DMS 273 treated with DMSO at 0.1 percent for 48 hours (cell line): ENCODE measurements at places on chromosomes 4 and X.

DNA sequence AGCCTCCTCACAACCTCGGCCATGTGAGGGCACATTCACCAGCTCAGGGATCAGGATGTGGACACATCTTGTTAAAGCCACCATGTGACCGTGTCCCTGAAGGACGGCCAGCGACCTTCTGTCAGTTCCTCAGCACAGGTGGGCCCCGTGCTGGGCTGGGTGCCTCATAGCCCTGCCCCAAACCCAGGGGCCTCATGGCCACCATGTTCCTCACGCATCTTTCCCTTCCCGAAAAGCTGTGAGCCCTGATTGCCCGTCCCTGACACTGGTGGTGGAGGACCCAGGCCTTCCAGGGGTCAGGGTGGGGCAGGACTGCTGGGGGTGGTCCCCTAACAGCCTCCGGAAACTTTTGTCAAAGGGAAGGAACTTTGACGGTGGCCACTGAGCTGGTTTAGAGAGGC lies 60.1 kb upstream of the ADRA2C start:
- DNase-seq, result no peak

DNA sequence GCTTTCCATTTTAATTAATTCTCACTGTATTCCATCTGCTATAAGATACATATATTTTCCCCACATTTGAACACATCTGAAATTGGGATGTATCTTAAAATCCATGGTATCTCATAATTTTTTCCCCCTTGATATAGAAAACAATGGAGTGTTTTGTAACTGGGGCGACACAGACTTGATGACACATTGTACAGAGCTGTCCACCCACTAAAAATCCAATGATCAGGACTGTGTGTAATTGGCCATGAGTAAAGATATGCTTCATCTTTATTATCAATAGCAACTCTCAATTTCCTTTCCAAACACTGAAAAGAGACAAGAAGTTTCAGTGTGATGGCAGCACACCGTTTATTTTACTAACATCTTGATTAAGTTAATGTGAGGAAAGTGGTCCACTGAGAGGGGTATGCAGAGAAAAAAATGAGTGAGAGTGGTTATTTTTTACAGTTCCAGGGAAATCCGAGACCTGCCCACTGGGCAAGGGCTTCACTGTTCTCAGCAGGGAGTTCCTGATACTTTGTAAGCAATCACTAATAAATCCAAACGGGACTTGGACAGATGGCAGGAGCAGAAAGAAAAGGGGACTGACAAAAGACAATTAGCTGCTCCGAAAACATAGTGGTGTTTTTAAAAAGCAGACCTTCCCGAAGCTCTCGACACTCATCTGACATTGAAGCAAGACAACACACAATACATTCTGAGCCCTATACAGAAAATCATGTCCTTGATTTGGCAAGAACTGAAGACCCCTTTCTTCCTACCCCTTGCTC lies 149.4 kb downstream of the TSPAN5 start:
- peak; percentile 43 for DNase-seq

GRCh38 chr4:13705521-13706041 lies 78.1 kb upstream of the BOD1L1 start:
- DNase-seq, result no peak

- no peak for DNase-seq
Measured at GRCh38 chr4:124641715-124642381, 70.7 kb downstream of the ANKRD50 start.

DNA sequence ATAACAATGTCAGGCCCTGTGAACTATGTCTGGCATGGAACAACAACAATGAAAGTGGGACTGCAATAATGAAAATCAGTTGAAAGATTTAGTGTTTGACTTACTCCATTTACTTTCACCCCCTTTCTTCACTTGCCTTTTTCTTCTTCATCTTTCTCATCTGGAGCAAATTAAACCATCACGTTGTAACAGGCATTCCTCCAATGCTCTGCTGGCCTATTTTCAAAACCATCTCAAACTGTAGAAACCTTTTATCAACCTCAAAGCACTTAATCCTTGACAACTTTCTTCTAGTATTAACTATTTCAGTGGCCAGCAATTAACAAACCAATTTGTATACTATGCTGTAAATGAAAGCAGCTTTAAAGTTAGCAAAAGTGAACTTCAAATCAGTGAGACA lies 8.3 kb downstream of the KLHL13 start:
- no peak for DNase-seq

- peak; percentile 84 for DNase-seq
Measured at GRCh38 chr4:183635321-183635720, 23.7 kb downstream of the RWDD4 start.

DNA sequence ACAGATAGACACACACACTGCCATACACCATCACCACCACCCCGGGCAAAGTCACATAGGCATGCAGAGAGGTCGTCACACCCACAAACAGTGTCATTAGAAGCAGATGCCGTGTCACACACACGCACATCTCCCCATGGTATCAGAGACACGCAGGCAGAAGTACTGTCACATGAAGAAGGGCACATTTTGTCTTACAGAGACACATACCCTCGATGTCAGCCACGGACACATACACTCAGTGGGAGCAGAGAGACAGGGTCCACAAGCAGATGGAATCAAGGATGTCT lies 3.3 kb downstream of the NALF2 start:
- DNase-seq, result no peak

DNA sequence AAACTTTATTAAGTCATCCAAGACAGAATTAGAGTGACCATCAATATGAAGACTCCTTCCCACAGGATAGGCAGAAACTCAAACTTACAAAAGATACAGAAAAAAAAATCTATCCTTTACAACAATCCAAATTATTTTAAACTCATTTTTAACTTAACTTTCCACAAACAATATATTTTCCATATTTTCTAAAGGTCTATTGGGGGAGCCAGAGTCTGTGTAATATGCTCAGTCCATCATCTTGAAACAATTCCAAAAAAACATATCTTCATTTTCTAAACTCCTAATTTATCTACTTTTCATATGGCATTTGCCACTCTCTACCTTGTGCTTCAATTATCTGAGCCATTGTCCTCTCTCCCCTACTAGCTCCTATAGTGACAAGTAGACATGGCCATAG lies 378.1 kb downstream of the PDGFC start:
- no peak for DNase-seq

DNA sequence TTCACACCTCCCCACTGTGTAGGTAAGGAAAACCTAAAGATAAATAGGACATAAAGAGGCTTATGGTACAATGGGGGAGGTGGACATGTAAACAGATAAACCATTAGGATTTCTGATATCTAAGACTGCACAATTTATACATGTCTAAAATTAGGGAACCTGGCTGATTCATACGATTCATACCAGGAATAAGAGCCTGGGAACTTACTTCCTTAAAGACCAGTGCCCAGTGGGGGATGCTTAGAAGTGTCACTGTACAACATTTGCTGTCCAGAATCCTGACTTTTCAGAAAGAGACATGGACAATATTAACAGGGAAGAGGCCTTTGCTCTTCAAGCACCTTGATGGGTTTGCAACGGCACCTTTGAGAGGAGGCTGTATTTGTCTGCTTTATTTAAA lies 116.8 kb upstream of the KIT start:
- no peak for DNase-seq

DNA sequence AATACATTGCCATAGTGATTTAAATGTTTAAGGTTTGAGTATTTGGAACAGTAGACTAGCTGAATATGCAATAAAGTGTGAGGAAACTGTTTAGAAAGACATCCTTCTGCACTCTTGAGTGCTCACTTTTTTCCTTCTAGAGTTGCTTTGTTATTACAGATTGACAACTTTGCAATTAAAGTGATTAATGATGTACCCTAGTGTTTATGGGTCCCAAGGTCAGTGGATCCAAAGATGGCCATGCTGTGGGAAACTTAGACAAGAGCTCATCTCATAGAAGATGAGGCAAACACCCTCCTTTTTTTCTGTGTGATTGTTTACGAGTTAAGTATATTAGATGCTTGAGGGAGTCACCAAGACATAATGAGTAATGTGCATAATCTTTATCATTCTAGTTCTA lies 118.8 kb downstream of the PDLIM5 start:
- DNase-seq, result no peak

GRCh38 chr4:16537926-16538325 lies 311.7 kb upstream of the TAPT1 start:
- DNase-seq, result no peak

- DNase-seq, result no peak
Measured at GRCh38 chrX:14875624-14876023, 2.4 kb downstream of the MOSPD2 start.

- no peak for DNase-seq
Measured at GRCh38 chr4:172874944-172875343, 293.7 kb upstream of the GALNT7 start.

DNA sequence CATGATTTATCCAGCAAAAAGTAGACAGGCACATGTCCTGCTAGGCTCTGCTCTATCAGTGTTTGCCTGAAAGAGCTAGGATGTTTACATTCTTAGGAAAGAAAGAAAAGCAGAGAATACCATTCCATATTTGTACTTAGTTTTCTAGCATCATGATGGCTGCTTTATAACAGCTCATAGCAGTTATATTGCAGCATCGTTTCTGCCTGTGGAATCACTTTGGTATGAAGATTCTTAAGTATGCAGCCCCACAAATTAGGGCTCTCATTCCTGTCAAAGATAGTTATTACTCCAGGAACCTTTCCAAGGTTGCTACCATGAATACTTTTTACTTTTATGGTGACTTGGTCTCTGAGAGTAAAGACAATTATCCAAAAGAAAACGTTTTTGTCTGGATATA lies 119.0 kb upstream of the MYOZ2 start:
- DNase-seq, result no peak

GRCh38 chrX:4627414-4627813 lies 914.0 kb upstream of the PRKX start:
- DNase-seq, result no peak

DNA sequence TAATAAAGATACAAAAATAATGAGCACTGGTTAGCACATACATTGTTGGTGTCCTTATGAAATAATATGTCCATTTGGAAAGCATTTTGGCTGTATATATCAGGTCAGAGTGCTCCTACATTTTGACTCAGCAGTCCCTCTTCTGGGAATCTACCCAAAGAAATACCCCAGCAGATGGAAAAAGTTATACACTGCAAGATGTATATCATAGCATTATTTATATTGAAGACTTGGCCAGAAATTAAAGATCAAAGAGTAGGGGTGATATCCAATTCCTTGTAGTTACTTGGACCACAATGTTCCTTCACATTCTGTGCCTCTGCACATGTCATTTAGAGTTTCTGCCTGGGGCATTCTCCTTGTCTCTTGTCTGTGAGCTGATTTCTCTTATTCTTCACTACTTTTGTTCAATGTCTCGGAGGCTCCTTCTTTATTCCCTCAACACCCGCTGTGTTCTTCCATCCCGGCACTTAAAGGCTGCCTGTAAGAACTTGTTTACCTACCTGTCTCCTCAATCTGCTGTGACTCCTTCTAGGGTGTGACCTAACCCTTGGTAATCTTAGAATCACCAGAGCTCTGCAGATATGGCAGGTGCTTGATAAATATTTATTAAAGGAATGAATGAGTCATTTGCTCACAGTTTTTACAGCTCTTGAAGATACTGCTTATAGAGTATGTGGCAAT lies 3.1 kb upstream of the TSPAN5 start:
- DNase-seq, result peak; percentile 67

DNA sequence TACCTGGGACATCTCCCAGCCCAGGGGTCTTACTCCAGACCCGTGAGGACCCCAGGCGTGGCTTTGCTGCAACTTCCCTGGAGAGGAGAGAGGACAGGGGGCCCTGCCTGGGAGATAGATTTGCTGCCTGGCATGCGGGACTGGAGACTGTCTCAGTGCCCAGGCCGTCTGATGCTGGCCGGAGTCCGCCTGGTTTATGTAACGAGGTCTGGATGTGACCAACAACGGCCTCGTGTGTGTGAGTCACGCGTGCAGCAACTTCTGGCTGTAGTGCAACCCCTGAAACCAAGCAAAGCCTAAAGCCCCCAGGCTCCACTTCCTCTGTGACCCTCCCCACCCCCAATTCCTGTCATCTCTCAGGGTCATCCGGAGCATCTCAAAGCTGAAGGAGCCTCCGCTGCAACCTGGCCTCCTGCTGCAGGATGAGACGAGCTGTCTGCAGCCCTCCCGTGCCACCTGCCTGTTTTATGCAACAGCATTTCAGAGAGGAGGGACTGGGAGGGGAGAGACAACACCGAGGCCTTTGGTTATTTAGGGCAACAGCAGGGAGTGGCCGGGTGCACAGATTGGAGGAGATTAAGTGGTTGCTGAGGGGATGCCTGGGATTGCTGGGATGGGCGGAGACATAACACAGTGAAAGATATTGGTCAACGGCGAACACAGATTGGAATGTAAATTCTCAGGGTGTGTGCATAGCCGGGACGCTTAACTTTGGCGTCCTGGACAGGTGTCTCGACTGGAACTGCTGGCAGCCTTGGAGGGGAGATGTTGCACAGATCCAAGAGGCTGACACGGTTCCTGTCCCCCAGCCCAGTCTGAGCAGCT lies 16.0 kb downstream of the XG start:
- DNase-seq, result no peak

DNA sequence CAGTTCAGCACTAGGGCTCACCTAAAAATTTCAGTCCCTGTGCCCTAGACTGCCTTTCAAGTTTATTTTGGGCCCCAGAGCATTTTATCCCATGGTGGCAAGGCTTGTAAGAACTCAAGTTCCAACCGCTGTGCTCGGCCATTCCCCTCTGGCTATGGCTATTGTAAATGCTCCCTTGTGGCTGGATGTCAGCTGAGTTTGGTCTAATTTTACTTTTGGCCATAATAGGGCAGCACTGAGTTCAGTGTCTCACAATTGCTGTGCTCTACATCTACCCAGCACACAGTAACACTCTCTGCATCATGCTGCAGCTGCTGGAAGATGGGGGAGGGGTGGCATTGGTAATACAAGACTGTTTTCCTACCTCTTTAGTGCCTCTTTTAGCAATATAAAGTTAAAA lies 210.8 kb upstream of the IRS4 start:
- no peak for DNase-seq

DNA sequence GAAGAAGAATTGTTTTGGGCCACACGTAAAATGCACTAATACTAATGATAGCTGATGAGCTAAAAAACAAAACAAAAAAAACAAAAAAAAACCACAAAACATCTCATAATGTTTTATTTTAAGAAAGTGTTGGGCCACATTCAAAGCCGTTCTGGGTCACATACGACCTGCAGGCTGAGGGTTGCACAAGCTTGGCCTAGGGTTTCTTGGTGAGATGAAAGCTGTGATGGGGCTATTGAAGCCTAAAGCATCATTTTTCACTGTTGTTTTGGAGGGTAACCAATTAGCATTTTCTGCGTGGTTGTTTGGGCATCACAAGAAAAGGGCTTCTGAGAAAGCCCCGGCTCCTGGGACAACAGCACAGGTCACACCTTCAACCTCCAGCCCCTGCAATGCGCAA lies 42.5 kb upstream of the ZNF157 start:
- no peak for DNase-seq

- DNase-seq, result peak; percentile 23
Measured at GRCh38 chr4:155582041-155582440, 84.6 kb upstream of the GUCY1A1 start.

GRCh38 chrX:129762448-129762847 lies 17.3 kb upstream of the SASH3 start:
- DNase-seq, result no peak
